ENCODE measurements at places on chromosomes 3 and 15.

DNA sequence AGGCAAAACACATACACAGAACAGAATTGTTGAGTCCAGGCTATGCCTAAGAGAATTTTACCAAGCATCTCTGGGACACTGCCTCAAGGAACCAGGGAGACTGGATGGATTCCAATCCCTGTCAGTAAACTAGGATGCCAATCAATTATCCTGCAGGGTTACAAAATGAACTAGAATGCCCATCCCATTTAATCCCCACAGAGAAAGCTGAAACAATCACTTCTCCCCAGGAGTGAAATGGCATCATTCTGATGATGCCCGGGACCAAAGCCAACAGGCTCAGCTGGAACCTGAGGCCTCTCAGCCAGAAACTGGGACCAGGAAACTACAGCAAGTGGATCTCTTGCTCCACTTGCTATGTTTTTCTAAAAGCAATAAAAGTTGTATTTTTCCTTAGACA, 130.0 kb upstream of the TJP1 start:
- DNase-seq, result peak; percentile 3

GRCh38 chr3:124385996-124386395, 344.3 kb upstream of the UMPS start:
- no peak for DNase-seq

- no peak for DNase-seq
Observed at GRCh38 chr3:79018671-79019136, 749.1 kb downstream of the ROBO1 start.

GRCh38 chr3:191301017-191301416, 28.2 kb upstream of the CCDC50 start:
- DNase-seq, result no peak

GRCh38 chr3:195003893-195004289, 267.1 kb downstream of the XXYLT1 start:
- no peak for DNase-seq

DNA sequence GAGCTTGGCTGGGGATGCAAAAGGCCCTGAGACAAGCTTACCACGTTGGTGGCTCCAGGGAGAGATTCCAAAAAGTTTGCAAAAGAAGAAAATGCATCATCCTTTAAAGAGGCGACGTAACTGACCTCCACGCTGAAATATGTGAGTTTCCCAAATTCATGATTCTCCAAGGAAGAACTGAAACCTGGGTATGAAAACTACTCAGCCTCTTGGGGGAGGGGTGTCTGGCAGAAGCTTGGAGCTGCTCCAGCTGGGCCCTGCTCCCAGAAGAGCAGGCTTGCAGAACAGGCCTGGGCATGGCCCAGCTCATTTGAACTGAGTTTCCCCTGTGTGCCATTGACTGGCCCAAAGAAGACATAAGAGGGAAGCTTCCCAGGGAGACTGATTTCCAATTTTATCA, 20.5 kb downstream of the CPN2 start:
- no peak for DNase-seq

DNA sequence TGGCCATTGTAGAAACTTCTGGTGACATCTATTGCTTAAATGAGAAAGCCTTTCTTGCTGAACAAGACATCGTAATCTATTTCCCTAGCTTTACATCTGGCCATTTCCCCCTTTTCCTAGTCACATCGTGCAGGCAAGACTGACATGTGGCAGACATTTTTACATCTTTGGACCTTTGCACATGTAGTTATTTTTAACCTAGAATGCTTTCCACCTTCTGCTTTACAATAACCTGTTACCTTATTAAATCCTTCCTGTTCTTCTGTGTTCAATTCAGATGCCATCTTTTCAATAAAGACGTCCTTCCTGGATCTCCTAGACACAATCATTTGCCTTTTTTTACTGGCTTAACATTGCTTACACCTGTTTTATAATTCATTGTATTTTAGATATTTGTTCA, 343.3 kb downstream of the DIPK2A start:
- DNase-seq, result no peak

GRCh38 chr3:127951276-127951675, 36.2 kb downstream of the KBTBD12 start:
- DNase-seq, result no peak

- DNase-seq, result no peak
Observed at GRCh38 chr3:149235599-149236424, 14.2 kb upstream of the CP start.

- DNase-seq, result no peak
Observed at GRCh38 chr15:99371180-99372103, 120.2 kb downstream of the LRRC28 start.

DNA sequence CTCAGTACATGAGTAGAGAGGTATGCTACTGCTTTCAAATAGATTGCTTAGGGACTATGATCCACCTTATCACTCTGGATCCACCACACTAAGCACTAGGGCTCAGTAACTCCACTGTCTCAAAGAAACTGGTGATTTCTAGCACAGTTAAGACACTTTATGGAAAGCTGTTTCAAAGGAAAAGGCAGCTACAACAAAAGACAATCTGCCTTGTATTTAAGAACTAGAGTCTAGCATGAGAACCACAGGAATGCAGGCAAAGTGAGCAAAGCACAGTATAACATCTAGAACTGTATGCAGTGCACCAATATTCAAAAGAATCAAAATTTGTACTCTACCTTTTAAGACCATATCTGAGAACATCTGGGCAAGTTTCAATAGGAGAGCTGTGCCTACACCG, 17.9 kb downstream of the TFRC start:
- DNase-seq, result no peak

DNA sequence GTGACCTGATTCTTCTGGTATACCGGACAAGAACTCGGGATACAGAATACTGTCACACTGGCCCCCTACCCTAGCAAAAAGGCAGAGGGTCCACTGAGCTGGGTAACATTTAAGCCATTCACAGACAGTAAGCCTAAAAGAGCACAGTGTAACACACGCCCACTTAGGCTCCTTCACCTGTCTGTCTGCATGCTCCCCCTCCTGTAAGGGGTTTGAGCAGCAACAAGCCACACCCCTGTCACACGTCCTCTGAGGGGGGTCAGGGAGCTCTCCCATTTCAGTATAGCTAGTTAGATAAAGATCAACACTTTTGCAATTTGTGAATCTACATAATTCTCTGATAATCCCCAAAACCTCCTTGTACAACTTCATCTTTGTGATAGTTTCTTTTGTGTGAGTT, 586.3 kb upstream of the LMCD1 start:
- DNase-seq, result no peak

- no peak for DNase-seq
Observed at GRCh38 chr3:186216900-186217819, 108.3 kb upstream of the ETV5 start.

GRCh38 chr3:129197321-129197720, 13.6 kb upstream of the CNBP start:
- DNase-seq, result no peak

DNA sequence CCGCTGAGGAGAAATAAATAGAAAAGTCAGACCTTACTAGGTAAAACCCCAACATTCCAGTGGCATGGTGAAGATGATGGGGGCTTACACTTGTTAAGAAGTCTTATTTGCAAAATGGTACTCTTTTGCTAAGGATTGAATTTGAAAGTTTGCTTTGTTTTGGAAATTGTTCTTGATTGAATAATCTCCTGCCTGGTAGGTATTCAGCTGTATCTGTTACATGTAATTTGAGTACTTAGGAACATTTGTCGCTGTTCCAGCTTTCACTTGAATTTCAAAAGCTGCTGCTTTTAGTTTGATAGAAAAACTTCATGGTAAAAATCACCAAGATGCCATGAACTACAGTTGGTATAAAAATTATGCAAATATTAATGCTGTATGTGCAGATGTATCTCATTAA, 44.6 kb downstream of the TFG start:
- DNase-seq, result no peak

- DNase-seq, result no peak
Observed at GRCh38 chr15:69530991-69531664, 78.5 kb downstream of the RPLP1 start.

DNA sequence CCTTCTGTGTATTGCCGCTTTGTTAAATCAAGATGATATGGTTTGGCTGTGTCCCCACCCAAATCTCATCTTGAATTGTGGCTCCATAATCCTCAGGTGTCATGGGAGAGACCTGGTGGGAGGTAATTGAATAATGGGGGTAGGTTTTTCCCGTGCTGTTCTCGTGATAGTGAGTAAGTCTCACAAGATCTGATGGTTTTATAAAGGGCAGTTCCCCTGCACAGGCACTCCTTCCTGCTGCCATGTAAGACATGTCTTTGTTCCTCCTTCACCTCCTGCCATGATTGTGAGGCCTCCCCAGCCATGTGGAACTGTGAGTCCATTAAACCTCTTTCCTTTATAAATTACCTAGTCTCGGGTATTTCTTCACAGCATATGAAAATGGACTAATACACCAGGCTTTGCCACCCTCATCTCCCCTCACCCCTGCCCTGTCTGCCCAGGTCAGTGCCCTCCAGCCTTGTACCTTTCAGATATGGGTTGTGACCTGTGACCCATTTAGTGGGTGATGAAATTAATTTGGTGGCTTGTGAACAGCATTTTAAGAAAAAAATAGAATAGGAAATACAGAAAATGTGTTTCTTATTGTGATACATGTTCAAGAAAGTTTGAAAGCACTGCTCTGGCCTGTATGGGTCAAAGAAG, 56.1 kb upstream of the MCF2L2 start:
- no peak for DNase-seq

DNA sequence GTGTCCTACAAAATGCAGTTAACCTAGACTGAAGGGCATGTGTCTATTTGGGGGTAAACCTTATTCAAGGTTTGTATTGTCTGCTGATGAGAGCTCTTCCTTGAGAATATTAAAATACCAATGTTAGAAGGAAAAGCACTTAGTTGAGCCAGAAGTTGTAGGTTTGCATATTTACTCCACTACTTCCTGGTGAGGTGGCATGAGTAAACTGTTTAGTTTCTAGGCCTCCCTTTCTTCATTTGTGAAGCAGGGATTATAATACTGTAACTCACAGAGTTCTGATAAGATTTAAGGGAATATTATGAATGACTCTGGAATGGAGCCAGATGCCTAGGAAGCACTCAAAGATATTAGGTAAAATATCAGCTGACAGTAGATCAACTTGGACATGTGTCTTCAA, 46.7 kb downstream of the CD200R1L start:
- peak; percentile 7 for DNase-seq

GRCh38 chr3:140344601-140345205, 333.2 kb upstream of the TRIM42 start:
- DNase-seq, result no peak

- no peak for DNase-seq
Observed at GRCh38 chr15:64398575-64398974, 10.9 kb downstream of the TRIP4 start.

DNA sequence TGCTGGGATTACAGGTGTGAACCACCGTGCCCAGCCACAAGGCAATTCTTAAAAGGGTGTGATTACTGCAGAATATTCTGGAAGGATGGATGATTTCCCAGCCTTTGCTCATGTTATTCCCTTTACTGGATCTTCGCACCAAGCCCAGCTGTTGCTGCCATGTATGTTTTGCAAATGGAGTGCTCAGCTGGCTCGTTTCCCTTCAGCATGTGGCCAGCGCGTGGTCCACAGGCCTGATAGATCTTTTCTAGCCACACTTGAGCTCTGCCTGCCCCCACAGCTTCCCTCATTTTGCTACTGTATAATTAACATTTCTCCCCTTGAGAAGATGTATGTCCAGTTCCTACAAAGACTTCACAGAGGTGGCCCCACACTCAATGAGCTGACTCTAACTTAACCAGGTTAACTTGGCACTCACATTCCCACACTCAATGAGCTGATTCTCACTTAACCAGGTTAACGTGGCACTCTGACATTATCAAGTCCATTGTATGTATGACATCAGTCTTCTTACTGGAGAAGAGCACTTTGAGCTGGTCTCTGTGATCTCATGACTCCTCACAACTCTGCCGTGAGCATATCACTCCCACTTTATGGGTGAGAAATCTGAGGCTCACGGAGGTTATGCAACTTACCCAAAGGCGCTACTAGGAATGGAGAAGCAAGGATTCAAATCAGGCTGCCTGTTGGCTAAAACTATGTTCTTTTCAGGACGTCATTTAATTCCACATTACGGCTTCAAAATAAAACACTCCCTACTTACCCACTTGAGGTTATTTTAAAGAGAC, 49.2 kb downstream of the TM4SF4 start:
- no peak for DNase-seq

DNA sequence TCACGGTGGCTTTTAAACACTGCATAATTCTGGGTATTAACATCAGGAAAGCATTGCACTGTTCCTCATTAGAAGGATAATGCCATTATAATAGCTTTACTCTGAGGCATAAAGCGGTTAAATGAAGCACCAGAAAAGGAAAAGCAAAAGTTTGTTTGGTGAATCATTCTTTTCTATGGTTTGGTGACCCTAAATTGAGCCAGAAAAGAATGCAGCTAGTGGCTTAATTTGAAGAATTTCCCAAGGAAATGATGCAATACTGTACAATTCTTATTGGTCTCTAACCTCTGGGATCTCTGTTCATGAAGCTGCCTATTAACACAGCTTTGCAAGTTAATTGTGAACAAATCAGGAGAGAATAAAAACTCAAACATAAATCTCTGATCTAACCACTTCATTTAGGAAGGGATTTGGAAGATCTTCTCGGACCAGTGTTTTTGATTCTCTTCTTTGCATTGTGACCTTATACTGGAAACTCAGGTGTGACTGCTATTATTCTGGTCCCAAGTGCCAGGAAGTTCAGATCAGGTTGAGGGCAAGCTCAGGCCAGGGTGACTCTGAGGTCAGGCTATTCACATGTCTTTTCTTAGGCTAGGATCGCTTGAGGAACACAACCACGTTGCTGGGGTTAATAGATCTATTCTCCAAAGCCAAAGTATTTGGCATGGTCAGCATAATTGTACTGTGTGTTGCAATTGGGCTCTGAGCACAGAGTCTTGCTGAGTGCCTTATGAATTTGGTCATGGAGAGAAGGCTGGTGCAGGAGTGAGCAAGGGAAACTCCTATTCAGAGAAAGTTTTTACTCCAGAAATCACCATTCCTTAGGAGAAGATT, 11.3 kb upstream of the DLG1 start:
- DNase-seq, result no peak

DNA sequence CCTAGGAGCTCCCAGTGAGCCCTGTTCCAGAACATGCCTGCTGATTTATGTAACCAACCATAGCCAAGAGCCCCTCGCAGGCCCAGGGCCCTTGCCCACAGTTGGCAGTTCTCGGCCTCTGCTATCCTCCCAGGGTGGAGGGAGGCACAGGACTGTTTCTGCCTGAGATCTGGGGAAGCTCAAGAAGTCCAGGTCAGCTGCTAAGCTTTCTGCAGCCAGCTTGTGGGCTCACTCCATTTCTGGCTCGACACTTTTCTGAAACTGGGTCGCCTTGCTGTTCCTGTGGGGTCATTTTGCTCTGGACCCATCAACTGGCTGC, 72.5 kb upstream of the HERC1 start:
- no peak for DNase-seq

DNA sequence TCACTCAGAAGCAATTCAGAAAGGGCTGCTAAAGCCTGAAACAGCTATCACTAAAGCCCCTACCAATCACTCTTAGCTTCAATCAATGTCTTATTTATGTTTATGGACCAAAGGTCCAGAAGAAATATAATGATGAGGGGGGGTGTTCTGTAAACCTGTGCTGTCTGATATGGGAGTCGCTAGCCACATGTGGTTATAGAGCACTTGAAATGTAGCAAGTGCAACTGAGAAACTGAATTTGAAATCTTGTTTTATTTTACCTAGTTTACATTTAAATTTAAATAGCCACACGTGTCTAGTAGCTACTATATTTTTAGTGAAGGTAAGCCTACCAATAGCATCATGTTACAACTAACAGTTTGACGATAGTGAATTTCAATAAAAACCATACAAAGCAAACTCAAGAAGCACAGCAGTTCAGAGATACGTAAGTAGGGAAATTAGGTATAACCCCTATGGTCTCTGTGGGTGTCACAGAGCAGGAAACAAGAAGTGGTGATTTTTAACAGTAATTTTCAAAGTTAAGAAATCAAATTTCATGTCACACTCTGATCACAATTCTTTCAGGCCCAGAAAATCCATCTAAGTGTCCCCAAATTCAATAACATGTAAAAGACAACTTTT, 3.6 kb downstream of the POU1F1 start:
- DNase-seq, result no peak
